ENCODE measurements at places on chromosomes 2 and 18.

GRCh38 chr2:31249009-31249690 lies 15.2 kb downstream of the EHD3 start:
- H3K27ac ChIP-seq, result no peak overlapping the region
- no peak overlapping the region for H3K4me3 ChIP-seq
- no peaks in the 10 kb centered on the region for H3K27me3 ChIP-seq
- no peaks in the 10 kb centered on the region for H3K4me1 ChIP-seq

- H3K36me3 ChIP-seq, result no peaks in the 10 kb centered on the region
- DNase-seq, result no peak
- H3K27me3 ChIP-seq, result peaks cover 18% of the 10 kb centered on the region
- H3K4me1 ChIP-seq, result peaks cover 9% of the 10 kb centered on the region
- H3K4me3 ChIP-seq, result no peak overlapping the region
Measured at GRCh38 chr18:44597797-44598196, 82.9 kb upstream of the SETBP1 start.

GRCh38 chr2:120883607-120884440 lies 148.2 kb downstream of the GLI2 start:
- no peak overlapping the region for H3K27ac ChIP-seq
- H3K27me3 ChIP-seq, result no peaks in the 10 kb centered on the region
- no peaks in the 10 kb centered on the region for H3K36me3 ChIP-seq
- no peaks in the 10 kb centered on the region for H3K4me1 ChIP-seq

GRCh38 chr18:67600181-67601180 lies 84.0 kb upstream of the DSEL start:
- H3K27me3 ChIP-seq, result no peaks in the 10 kb centered on the region
- DNase-seq, result no peak
- H3K4me1 ChIP-seq, result no peaks in the 10 kb centered on the region

Measured in activated T-helper 2 cell treated with anti-CD3 and anti-CD28 coated beads, Interferon-gamma antibody, Interleukin-2, Interleukin-4, amounts not matched to agents 10 μg/mL and 5 μg/mL and 100 μg/mL, durations not matched to agents 14 hours and 24 hours and 36 hours (primary cell).